Stimulated activated naive CD8-positive, alpha-beta T cell treated with anti-CD3 and anti-CD28 coated beads, Interleukin-15, Interleukin-2, amounts not matched to agents 100 U/mL and 50 U/mL, for 24 hours (primary cell): ENCODE measurements at places on chromosomes 2 and 18.

DNA sequence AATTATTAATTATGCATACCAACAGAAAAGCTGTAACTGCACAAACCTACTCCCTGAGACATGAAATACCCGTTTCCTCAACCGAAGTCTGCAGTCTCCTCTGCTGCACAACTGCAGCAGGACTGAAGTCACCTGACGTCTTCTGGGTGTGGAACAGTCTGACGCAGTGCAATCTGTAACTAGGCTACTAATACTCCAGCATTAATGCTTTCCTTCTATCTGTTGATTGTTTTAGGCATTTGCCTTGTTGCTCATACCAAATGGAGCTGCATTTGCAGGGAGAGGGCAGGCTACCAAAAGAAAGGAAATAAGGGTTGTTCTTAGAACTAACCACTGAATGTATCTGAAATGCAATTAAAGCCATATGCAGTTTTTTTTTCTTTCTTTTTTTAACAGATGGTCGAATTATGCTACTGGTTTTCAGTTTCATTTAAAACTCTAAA, 40.1 kb downstream of the RTN4 start:
- peak; percentile 17 for DNase-seq

- DNase-seq, result no peak
These were observed 14.5 kb downstream of the CLIP4 start for GRCh38 chr2:29129586-29130281.

DNA sequence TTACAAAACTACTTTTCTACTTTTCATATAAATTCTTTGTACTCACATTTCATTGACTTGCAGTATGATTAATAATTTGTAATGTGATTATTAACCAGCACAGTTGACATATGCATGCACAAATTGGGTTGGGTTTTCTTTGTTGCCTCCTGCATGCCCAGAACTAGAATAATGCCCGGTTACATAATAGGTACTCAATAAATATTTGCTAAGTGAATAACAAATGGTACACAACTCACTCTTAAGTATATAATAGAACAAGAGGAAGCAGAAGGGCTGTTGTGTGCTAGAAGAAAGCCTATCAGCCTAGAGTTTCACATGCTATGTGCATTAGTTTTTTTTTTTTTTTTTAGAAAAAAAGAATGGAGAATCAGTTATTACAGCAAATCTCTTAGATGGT, 9.3 kb downstream of the RDH14 start:
- DNase-seq, result no peak

DNA sequence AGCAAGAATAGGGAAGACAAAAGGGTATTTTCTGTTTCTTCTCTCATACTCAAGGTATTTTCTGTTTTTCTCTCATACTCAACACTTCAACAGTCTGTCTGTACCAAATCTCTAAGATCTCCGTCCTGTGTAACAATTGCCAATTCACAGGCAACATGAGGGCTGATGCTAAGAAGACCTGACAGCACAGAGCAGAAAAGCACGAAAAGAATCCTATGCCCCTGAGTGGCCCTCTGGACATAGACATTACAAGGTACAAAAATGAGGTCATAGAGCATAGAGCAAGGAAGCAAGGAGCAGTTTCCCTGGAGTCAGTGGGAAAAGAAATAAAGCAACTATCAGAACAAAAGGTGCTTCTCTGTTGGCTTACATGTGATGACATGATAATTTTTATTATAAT, 1612.6 kb upstream of the CELF4 start:
- DNase-seq, result no peak

- DNase-seq, result no peak
These were observed 14.1 kb upstream of the OTOS start for GRCh38 chr2:240154606-240155005.
